ENCODE measurements at places on chromosomes 6 and 20. TPM values are rescaled to one million over a fixed set of nuclear protein-coding genes. Genes with fewer than 3 reads are reported as not detected.

DNA sequence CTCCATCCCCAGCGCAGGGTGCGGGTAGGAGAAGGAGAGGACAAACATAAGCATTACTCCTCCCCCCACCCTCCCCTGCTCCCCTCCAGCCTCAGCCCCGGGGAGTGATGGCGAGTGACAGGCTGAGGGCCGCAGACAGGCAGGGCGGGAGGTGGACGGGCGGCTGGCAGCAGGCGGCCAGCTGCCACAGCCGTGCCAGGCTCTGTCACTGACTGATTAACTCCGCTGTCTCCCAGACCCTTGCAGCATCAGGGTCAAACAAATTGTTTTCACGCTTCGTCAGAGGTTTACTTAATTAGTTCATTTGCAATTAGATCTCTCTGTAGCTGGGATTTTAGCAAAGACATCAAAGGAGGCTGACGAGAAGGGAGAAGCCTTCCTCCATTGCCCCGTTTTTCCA is 41.9 kb downstream of the FOXP4 start:
- H3K4me3 ChIP-seq: no peak overlapping the region
- no peak for DNase-seq
- H3K36me3 ChIP-seq: peaks cover 23% of the 10 kb centered on the region
- no peaks in the 10 kb centered on the region for H3K27me3 ChIP-seq
- H3K4me1 ChIP-seq: peaks cover 2% of the 10 kb centered on the region
- no peak overlapping the region for H3K27ac ChIP-seq

DNA sequence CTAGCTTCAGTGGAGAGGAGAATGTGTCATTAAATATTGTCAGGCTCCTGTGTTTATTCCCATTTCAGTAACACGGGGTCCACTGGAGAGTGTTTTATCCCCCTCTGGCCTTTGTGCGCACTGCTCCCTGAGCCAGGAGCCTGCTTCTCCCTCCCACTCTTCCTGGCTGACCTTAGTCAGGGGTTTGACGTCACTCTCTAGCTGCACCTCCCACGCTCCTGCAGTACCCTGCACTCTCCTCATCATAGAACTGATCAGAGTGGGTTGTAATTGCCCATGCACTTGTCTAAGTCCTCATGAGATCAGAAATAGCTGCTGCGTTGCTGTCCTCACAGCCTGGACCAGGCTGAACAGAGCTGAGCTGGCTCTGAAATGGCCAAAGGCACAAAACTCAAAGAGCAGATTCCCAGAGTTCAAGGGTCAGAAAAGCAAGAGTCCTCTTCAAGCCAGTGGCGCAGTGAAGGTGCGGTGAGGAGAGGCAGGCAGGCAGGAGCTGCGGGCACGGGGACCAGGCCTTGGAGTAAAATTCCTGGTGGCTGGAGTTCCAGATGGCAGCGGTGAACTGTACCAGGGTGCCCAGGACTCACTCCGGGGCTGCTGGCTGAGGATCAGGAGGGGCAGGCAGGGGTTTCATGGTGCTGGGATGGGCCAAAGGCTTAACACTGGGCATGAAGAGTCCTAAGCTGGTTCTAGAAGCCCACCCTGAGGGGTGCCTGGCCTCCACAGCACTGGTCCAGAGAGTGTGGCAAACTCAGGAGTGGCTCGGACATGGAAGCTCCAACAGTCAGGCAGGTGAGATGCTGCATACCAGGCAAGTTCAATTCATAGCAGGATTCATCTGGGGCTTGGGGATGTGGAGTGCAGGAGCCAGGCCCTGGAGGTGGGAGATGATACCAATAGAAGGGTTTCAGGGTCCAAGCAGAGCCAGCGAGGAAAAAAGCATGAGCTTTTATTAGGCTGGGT is 170.9 kb downstream of the SCP2D1 start:
- H3K36me3 ChIP-seq: no peaks in the 10 kb centered on the region
- H3K4me1 ChIP-seq: no peaks in the 10 kb centered on the region
- H3K27me3 ChIP-seq: no peaks in the 10 kb centered on the region
- DNase-seq: no peak

DNA sequence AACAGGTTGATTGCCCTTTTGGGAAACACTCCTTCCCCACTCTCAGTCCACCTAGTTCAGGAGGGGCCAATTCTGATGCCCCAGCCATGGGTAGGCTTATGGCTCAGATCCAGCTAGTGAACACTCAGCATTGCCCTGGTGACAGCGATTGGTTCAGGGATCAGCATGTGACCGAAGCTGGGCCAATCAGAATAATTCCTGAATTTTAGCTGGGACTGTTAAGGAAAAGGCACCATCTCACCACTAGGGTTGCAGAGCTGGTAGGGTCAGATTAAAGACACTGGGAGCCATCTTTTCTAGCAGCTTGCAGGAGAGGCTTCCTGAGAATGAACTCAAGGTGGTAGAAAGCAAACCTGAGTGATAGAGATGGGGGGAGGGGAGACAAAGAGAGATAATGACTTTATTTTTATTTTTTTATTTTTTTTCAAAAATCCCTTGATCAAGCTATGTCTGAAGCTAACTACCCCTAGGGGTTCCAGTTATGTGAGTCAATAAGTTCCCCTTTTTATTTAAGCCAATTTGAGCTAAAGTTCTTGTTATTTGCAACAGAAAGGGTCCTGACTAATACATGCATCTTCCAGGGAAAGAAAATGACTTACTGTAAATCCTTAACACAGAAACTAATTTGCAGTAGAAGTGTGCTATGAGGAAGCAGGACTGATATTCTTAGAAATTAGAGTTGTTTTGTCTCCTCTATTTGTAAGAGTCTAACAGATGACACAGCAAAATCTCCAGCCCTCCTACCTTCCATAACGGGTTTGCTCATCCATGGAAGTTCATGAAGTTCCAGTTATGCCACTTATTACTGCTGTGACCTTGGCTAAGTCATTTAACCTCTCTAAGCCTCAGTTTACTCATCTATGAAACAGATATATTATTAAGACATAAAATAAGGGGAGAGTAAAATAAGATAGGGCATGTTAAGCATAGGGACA is 44.7 kb downstream of the EYA2 start:
- H3K27me3 ChIP-seq: no peaks in the 10 kb centered on the region
- DNase-seq: peak; percentile 40
- H3K4me3 ChIP-seq: no peak overlapping the region
- no peaks in the 10 kb centered on the region for H3K36me3 ChIP-seq

- H3K4me3 ChIP-seq: no peak overlapping the region
- H3K27me3 ChIP-seq: no peaks in the 10 kb centered on the region
- no peak overlapping the region for H3K27ac ChIP-seq
- no peaks in the 10 kb centered on the region for H3K4me1 ChIP-seq
These were observed 444.1 kb upstream of the SOX4 start for GRCh38 chr6:21149470-21149869.

DNA sequence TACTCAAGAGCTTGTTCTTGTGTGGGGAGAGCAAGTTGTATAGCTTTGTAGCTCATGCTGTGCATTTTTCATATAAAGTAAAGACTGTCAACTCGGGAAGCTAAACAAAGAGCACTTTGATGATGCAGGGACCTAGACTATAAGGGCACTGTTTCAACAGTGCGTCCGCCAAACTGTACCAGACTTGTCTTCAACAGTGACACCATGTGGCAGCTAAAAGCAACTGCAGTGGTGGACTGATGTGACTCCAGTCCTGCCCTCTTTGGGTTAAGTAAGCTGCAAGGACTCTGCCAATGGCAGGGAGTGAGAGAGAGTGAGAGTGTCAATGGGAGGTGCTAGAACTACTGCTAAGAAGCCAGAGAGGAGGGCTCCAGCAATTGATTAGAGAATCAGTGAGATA is 48.1 kb upstream of the MC3R start:
- H3K36me3 ChIP-seq: no peaks in the 10 kb centered on the region
- no peaks in the 10 kb centered on the region for H3K4me1 ChIP-seq
- H3K4me3 ChIP-seq: no peak overlapping the region
- peaks cover 2% of the 10 kb centered on the region for H3K27me3 ChIP-seq

GRCh38 chr20:16432466-16433292 is 140.6 kb downstream of the KIF16B start:
- H3K27ac ChIP-seq: no peak overlapping the region
- DNase-seq: no peak
- H3K4me1 ChIP-seq: 0 out of 2 replicates have a peak, but pooled peaks cover 3% of the 10 kb centered on the region
- no peak overlapping the region for H3K4me3 ChIP-seq

GRCh38 chr6:7051780-7052442 is 55.9 kb upstream of the RREB1 start:
- peak; percentile 80 for DNase-seq
- H3K27ac ChIP-seq: no peak overlapping the region

DNA sequence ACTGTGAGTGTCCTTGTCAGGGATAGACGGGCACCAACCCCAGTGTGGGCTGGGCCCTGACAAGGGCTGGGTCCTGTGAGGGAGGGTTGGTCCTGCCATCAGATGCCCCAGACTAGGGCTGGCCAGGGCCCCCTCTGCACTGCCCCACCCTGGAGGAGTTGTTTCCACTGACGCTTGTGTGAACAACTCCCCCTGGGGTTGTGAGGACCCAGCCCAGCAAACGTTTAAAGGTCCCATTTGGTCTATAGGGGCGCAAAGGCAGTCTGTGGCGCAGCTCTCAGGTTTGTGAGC is 104.1 kb downstream of the BMP7 start:
- no peak for DNase-seq
- H3K4me3 ChIP-seq: no peak overlapping the region
- H3K27me3 ChIP-seq: no peaks in the 10 kb centered on the region
- no peaks in the 10 kb centered on the region for H3K4me1 ChIP-seq
- no peak overlapping the region for H3K27ac ChIP-seq
- peaks cover 10% of the 10 kb centered on the region for H3K36me3 ChIP-seq

DNA sequence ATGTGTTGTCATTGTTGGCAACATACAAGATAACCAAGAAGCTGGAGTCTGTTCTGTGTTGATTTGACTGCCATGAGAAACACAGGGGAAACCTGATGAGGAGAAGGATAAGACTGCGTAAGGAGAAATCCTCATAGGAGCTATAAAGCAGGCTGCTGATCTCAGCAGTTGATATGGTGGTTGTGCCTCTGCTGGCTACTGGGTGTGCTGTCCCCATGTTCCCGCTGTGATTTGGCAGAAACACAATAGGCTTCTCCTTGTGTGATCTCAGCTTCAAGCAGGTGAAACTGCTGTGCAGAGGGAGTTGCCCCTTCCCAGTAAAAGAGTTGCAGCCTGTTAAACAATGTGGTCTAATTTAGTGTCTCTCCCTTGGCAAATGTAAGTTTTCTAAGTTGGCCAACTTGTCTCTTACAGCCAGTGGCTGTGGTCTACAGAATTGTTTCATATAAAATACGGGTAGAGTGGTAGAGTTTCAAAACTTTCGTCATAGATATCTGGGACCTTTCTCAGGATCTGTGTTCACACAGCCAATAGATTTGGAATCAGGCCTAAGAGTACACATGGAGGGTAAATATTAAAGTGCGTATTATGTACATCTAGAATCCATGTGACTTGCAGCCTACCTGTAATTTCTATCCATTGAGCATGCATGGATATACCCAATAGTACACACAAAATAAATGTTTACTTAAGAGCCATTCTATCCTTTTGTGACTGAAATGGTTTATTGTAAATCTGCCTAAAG is 78.4 kb downstream of the RNF144B start:
- H3K36me3 ChIP-seq: no peaks in the 10 kb centered on the region
- no peaks in the 10 kb centered on the region for H3K27me3 ChIP-seq
- H3K4me3 ChIP-seq: no peak overlapping the region
- no peak overlapping the region for H3K27ac ChIP-seq
- DNase-seq: no peak
- H3K4me1 ChIP-seq: no peaks in the 10 kb centered on the region

DNA sequence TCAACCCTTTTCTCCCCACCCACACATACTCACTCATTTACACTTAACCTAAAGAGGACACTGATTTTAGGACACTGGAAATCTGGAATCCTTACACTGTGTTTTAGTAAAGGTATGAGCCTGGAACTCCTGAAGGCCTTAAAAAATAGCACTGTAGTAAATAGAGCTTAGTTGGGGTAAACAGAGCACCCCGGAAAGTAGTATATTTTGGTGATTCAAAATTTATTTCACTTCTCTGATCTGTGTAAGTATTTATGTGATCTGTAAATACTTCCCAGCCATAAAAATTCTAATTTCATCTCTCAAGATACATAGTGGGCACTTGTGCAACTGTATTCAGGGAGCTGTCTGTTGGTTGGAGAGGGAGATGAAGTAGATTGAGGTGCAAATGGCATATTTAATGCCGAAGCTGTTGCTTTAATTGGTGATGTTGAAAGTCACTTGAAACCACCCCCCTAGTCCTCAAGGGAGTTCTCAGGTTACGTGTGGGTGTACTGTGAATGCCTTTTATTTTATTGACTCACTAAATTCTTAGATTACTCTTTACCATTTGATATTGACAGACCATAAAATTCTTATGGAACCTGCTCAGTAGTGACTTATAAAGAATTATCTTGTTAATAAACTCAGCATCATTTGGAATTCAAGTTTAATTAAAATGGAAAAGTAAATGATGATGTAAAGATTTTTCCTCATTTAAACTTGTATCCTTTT is 154.9 kb downstream of the SOX4 start:
- no peak for DNase-seq
- H3K4me1 ChIP-seq: peaks cover 24% of the 10 kb centered on the region

DNA sequence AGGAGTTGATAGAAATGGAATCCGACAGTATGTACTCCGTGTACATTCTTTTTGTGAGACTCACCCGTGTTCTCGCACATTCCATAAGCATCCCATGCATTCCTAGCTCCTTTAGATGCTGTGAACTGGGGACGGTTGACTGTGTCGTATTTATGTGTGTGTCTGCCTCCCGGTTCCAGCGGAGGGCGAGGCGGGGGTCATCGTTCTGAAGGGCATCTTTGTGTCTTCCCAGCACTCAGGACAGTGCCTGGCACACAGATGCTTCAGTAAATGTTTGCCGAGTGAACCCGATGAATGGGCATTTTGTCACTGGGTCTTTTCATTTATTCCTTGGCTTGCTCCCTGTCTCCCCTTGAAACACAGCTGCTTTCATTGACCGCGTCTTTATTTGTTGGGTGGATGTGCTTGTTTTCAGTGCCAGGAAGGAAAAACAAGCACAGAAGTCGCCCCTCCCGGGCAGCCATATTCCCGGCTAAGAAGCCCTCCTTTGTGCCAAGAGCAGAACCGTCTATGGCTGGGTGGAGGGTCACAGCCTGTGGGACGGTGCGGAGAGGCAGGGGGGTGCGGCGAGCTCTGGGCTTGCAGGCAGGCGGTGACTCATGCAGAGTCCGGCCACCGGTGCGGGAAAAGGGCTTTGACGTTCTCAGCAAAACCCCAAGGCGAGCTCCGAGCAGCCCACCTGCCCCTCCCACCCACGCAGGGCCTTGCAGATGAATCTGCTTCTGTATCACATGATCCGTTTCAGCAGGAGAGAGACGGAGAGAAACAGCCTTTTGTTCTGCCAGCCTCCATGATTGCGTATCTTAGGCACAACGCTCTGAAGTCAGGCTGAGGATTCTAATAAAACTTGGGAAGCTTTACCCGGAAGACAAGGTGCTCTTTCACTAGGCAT is 11.2 kb upstream of the PSMG4 start:
- no peaks in the 10 kb centered on the region for H3K36me3 ChIP-seq
- no peaks in the 10 kb centered on the region for H3K4me1 ChIP-seq
- H3K27me3 ChIP-seq: no peaks in the 10 kb centered on the region
- H3K27ac ChIP-seq: no peak overlapping the region
- peak; percentile 75 for DNase-seq

TAAR6 gene
- total RNA-seq: not detected

SIRPB1 gene
- total RNA-seq: 1.0 TPM

PERP gene
- total RNA-seq: 28.9 TPM

KCNG1 gene
- total RNA-seq: 13.2 TPM

STX7 gene
- total RNA-seq: 30.0 TPM

CCN6 gene
- total RNA-seq: not detected

RSPH9 gene
- total RNA-seq: 0.50 TPM
